ENCODE measurements at places on chromosomes 2 and 18.

DNA sequence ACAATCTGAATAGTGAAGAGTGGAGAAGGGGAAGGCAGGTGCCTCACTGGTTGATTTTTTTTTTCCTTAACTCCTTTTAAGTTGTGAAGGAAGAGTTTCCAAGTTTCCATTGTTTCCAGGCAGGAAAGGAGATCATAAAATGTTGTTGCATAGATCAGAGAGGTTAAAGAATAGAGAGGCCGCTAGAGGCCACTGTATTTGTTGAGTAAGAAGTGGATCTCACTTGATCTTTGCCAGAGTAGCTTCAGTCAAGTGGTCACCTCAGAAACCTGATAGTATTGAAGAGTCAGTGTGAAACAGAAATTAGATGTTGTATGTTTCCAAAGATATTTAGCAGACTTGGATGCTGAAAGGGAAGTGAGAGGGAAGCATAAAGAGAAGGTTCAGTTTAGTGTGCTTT, 17.6 kb downstream of the CTNNA2 start:
- no peak for DNase-seq

GRCh38 chr2:179243046-179243445, 21.6 kb downstream of the SESTD1 start:
- no peak for DNase-seq

- no peak for DNase-seq
Observed at GRCh38 chr2:16552202-16552601, 113.4 kb downstream of the CYRIA start.

DNA sequence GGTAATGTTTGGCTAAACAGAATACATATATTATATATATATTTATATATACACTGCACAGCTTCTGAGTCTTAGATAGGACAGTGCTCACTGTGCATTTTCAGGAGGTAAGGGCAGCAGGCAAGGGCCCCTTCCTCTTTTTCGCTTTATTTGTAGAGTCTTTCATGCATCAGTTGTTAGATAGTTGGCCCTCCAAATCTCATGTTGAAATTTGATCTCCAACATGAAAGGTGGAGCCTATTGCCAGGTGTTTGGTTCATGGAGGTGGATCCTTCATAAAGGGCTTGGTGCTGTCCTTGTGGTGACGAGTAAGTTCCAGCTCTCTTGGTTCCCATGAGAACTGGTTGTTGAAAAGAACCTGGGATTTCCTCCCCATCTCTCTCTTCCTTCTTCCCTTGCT, 48.1 kb downstream of the TSN start:
- DNase-seq, result no peak

- no peak for DNase-seq
Observed at GRCh38 chr2:2636813-2637212, 305.7 kb upstream of the MYT1L start.

DNA sequence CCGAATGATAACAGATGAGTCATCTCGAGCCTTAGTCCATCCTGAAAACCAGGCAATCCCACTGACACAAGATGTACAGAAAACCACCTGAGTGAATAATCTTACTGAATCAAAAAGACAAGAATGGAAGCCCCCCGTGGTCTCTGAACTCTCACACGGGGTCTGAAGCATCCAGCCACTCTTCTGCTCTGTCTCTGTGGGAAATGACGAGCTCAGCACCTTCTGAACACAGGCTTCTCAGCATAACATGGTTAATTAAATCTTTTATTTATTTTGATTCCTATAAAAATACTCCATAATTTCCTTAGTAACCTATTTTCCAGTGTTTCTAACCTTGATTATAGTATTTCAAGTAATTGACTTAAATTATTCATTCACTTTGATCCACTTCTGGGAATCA, 203.7 kb downstream of the TMEM163 start:
- no peak for DNase-seq

GRCh38 chr2:189848276-189848675, 64.0 kb downstream of the PMS1 start:
- DNase-seq, result no peak

- DNase-seq, result no peak
Observed at GRCh38 chr18:58013241-58014211, 30.5 kb upstream of the NEDD4L start.

DNA sequence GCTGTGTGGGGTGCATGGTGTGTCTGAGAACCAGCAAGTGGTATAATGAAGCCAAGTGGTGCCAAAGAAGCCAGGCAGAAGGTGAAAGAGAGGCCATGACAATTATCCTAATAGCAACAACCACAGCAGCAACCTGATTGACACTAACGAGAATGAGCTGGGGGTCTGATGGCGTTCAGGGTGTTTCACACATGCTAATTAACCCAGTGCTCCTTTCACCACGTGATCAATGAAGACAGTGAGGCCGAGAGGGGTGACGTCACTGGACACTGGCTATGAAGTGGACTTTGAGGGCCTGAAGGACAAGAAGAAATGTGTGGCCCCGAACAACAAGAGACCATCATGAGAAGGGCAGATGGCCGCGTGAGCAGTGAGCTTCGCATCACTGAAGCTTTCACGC, 364.4 kb upstream of the ID2 start:
- no peak for DNase-seq

DNA sequence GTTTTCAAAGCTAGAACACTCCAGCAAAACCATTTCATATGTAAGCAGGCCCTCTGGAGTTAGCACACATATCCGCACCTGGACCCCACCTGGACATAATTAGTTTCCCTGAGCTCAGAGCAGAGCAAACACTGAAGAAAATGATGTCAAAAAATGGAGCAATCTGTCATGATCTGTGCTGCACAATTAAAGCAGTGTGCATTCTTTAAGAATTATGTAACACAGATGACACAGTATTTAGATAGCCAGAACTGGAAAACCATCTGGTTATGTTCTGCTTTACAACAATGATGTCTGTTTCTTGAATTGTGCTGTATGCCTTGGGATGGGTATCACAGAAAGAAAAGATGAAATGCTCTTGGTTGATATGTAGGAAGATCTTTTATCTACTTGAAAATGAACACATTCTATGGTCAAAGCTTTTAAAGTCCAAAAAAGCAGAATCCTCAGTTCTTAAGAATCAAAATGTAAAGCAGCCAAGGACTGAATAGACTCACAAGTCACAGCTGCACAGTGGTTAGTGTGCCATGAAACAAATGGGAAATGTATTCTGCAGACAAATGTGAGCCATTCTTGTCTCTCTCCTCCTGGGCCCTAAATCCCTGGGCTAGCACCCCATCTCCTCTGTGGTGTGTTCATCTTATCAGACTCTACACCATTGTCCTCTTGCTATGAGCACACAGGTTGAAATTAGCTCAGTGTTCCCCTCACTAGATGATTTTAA, 36.8 kb downstream of the HRH4 start:
- DNase-seq, result no peak

- DNase-seq, result no peak
Observed at GRCh38 chr2:105397025-105397722, 1.7 kb downstream of the FHL2 start.

DNA sequence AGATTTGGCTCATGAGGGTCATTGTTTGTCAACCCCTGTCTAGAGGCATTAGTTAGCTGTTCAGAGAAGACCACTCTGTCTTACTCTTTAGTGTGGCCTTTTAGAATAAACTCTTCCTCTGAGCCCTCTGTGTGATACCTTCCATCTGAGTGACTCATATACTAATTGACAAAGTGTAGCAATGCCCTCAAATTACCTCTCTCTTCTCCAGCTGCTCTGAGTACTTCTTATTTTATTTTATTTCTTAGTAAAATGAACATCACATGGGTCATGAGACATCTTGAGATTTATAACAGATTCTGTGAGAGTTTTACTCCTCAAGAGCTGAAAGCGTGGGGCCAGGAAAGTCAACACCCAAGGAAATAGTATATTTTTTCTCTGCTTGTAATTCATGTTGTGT, 67.4 kb downstream of the KCTD18 start:
- DNase-seq, result no peak
